ENCODE measurements at places on chromosomes 3 and 15.

DNA sequence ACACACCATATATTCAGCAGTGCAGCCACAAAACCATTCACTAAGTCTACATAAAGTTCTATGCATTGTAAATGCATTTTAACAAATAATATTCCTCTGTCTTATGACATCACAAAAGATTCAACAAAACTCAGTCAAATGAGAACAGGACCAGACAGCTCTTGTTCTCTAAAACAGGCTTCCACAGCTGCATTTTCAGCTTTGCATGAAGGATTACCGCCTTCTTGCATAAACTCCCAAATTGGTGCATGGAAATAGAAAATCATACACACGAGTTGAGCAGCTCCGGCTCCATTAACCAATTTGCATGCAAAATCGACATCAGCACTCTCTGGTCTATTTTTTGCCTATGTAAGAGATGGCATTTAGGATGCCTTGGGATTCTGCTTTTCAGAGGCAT is 66.4 kb downstream of the RFTN1 start:
- no peak for DNase-seq

GRCh38 chr3:195880037-195880431 is 28.3 kb downstream of the TNK2 start:
- no peak for DNase-seq

- DNase-seq = no peak
Measured at GRCh38 chr3:70028361-70028760, 28.8 kb downstream of the SAMMSON start.

- DNase-seq = peak; percentile 41
Measured at GRCh38 chr15:44710236-44711095, 657 bp downstream of the PATL2 start.

- DNase-seq = no peak
Measured at GRCh38 chr3:169624533-169624972, 39.0 kb downstream of the MECOM start.

GRCh38 chr15:67085818-67086636 is 20.6 kb downstream of the SMAD3 start:
- DNase-seq = peak; percentile 73

GRCh38 chr3:66518126-66518525 is 17.3 kb upstream of the LRIG1 start:
- DNase-seq = no peak

GRCh38 chr3:184604039-184604601 is 42.5 kb downstream of the EPHB3 start:
- no peak for DNase-seq

DNA sequence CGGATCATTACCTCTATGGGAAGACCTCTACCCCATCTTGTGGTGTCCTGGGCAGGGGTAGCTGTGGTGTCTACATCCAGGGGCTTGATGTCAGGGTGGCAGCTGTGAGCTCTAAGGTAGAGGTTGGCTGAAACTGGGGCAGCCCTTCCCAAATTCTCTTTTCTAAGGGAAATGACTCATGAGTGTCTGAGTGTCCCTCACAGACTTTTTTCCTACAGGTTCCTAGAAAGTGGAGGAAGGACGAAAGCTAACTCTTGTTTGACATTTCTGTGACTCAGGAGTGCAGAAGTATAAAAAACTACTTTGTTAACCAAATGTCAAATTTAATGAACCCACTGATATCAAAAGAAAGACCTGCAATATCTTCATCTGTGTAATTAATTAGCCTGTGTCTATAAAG is 481.5 kb downstream of the PDCD6IP start:
- no peak for DNase-seq

GRCh38 chr15:78241017-78241416 is 6.7 kb upstream of the ACSBG1 start:
- peak; percentile 60 for DNase-seq

- no peak for DNase-seq
Measured at GRCh38 chr3:134432236-134432635, 53.5 kb downstream of the ANAPC13 start.

DNA sequence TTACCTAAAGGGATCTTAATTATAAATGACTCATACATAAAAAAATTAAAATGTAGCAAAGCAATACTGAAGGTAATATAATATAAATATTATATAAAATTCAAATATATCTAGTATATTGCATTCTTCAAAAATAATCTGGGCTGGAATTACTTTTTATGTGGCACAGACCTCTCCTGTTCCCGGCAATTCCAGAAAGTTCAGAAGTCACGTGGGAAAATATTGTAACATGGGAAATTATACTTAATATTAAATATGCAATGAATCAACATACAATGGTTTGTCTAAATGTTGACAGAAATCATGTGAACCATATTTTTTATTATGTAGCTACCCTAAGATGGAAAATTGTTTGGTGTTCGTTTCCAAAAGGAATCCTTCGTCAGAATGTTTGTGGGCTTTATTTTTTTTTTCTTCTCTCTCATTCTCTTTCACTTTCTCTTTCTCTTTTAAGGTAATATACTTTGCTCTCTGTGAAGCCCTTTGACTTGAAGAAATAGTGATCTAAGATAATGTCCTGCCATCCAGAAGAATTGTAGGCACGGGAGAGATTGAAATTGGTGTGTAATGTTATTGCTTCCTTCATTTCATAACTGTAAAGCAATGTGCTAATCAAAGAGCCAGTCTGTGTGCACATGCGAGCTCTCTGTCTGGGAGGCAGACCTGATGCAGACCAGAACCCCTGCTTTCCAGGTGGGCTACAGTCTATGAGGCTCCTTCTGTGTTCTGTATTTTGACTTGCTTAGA is 559.4 kb downstream of the NR2F2 start:
- peak; percentile 16 for DNase-seq

DNA sequence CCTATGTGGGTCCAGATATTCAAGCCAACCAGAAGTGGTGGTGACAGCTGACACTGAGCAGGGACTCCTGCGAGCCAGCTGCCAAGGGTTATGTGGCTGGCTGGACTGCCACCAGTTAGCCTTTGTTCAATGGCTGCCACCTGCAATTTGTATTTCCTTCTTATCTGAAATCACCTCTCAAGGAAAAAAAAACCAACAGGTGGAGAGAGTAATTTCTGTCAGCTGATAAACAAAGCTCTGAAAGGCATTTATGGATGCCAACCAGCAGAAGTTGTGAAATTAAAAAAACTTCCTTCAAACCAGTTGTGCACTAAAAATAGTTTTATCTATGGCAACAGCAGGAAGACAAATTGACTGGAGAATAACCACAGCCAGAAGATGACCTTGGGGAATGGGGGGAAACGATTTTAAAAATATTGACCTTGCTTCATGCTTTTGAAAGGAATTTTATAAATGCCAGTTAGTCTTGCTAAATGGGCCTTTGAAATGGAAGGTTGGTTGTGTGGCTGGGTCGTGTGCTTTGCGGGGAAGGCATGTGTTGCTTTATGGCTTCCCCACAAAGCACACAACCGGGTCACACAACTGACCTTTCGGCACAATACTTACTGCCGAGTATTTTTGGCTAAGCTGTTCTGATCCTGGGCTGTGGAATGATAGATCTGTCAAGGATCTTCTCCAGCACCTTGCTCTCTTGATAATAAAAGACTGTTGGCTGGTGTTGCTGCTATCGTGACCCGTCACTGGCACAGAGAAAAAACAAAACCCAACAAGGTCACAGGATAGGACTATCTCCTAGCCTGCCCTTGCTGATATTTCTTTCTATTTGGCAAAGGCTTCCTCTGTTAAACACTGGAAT is 3.5 kb downstream of the MYZAP start:
- DNase-seq = no peak

- no peak for DNase-seq
Measured at GRCh38 chr3:119937229-119937628, 155.3 kb downstream of the NR1I2 start.

- DNase-seq = no peak
Measured at GRCh38 chr3:96070678-96071077, 743.7 kb upstream of the EPHA6 start.

GRCh38 chr3:67018105-67018788 is 20.1 kb downstream of the KBTBD8 start:
- DNase-seq = peak; percentile 60

- no peak for DNase-seq
Measured at GRCh38 chr3:123068601-123069381, 2.0 kb downstream of the PDIA5 start.

- no peak for DNase-seq
Measured at GRCh38 chr3:78154521-78155186, 1114.8 kb downstream of the ROBO2 start.

DNA sequence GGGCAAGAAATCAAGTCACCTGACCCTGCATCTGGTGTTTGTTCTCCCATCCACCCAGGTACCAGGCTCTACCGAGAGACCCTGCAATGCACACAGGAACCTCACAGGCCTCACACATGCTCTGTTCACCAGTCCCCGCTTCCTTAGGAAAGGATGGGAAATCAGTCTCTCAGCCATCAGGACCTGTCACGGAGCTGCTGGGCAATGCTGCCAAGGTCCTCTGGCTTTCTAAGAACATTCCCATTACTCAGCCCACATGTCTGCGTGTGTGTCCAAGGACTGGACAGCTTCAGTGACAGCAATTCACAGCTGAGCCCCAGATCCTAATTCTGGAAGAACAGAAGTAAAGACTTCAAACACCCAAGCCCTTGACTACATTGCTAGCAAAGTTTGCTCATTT is 6.5 kb upstream of the SRGAP3 start:
- DNase-seq = no peak

DNA sequence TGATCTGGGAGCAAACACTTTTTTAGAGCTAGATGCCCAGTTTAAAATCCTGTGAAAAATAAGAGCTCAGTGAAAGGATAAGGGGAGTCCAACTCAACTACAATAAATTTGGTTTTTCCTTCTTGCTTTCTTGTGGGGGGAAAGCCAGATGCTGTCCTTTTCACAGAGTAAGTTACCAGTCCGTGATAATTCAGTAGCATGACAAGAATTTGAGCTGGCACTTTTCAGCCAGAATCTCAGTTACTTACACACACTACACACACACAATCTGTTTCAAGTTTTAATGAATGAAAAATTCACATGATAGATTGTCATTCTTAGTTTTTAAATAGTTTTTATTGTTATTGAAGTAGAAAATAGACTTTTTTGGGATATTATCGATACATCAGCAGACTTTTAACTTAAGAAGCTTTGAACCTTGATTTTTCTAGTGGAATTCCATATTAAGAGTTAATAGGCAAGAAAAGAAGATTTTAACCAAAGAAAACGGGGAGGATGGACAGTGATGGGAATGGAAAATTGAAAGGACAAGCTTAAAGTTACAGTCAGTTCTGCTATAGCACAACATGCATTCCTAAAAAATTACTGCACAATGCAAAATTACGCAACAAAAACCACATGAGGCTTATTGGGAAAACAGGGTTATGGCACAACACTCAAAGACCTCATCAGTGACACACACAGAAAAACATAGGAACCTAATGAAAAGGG is 47.0 kb downstream of the PSMD6 start:
- DNase-seq = peak; percentile 95

GRCh38 chr3:41209646-41210045 is 10.3 kb downstream of the CTNNB1 start:
- DNase-seq = no peak

DNA sequence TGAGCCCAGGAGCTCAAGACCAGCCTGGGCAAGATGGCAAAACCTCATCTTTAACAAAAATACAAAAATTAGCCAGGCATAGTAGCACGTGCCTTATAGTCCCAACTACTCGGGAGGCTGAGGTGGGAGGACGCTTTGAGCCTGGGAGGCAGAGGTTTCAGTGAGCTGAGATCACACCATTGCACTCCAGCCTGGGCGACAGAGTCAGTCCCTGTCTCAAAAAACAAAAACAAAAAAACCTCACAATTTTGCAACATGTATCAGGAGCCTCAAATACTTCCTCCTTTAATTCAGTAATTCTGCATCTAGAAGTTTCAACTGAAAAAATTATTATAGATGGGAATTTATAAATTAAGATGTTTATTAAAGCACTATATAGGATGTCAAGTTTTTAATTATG is 1.1 kb downstream of the MRPL47 start:
- DNase-seq = no peak

DNA sequence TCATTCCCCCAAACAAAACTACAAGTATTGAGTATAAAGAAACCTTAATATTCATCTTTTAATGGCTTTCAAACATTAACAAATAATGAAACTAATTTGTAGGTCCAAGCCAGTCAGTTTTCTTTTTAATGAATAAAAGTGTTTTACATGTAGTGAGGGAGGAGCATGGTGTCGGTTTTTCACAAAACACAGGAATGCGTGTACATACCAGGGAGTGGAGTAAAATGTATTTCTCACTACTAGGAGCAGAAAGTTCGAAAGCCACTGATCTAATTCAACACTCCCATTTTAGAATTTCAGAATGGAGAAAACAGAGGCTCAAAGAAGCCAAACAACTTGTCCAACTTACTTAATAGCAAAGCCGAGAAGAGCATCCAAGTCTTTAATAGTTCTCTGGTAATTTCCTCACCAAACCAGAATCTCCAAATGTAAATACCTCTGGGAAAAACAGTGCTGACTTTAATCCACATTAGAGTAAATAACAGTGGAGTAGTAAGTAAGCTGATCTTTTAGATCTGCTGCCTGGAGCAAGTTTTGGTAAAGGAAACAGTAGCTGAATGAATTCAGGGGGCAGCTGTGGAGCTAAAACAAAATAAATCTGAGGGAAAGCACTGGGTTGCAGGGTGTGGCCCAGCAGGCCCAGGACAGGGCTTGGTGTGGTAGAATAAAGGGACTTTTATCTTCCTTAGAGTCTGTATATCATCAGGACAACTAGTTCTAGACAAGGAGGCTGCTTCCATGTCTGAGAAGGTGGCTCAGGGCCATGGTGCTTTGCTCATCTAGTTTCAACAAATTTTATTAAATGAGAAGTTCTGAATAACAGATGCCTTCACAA is 7.9 kb downstream of the ANP32A start:
- DNase-seq = no peak

DNA sequence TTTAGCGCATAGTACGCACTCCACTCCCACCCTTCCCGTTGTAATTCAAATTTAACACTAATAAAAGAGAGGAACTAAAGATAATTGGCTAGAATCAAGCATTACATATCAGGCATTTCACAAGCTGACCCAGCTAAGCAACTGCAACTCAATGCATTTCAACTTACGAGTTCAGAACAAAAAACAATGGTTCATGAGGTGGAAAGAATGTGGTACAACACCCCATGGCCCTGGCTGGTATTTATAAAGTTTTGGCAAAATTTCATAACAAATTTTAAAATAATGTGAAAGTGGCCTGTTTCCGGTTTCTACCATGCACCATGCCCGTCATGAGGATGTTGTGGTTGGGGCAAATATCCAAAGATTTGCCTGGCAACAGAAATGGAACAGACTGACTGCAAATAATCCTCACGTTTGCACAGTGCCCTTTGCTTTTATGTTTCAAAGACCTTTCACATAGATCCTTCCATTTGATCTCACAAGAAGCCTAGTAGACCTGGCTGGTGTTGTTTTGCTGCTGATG is 455.3 kb upstream of the NR2F2 start:
- peak; percentile 63 for DNase-seq

- no peak for DNase-seq
Measured at GRCh38 chr3:13281507-13282357, 138.4 kb downstream of the NUP210 start.

DNA sequence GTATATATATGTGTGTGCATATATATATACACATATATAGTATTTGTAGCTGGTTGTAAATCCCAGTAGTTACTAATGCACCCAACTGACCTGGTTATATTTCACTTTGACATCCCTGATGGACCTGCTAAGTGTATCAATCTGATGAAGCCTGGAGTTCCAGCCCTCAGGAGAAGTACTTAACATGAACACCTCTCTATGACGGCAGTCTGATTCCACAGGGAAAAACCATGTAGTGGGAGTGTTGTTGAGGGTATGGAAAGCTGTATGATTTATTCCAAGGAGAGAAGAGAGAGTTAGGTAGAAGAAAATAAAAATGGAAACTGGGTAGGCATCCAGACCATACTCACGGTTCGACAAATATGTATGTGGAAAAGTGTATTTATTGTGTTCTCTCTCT is 531.2 kb upstream of the SEMA6D start:
- no peak for DNase-seq

GRCh38 chr15:100248236-100248635 is 93.5 kb downstream of the ADAMTS17 start:
- DNase-seq = no peak

Measured in trophoblast cell (in vitro differentiated cells and primary cell).